ENCODE measurements at places on chromosomes 3 and 15.

- no peak for DNase-seq
Measured at GRCh38 chr3:183586477-183586876, 31.0 kb upstream of the KLHL6 start.

- no peak for DNase-seq
Measured at GRCh38 chr15:25768271-25768670, 94.9 kb downstream of the ATP10A start.

DNA sequence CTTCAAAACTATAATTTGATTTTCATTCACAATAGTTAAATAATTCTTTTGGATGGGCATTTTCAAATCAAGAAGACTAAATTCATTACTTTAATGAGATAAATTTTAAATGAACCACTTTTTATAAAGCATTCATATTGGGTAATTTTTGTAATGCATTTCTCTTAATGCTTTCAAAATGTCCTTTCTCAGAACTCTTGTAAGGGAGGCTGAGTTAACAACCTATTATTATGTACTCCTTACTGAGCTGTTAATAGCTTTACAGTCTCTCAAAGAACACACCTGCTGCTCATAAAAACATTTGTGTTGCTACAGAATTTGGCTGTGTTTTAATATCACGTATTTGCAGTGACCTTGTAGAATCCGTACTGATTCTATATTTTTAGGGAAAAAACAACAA lies 334.0 kb upstream of the ARL6 start:
- DNase-seq = no peak

DNA sequence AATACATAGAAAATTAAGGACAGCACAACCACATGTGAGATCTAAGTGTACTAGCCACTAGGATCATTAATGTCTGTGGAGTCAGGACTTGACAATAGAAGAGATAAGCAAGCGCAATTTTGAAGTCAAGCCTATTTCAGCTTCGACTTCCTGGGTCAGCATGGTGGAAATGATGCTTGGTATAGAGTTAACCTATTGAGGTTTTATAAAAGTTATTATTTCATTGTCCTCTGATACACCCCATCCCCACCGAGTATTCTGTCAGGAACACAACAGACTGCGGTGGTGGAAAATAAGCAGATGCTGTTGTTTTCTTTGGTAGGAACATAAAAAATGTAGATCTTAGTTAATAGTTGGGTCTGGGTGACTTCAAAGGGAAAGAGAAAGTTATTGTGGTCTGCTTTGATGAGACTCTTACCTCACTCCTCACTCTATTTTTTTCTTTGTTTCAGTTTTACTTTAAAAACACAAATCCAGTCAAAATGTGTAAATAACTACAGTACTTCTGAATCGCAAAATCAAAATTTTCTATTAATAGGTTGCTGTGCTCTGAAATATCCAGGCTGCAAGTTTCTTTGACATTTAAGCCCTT lies 82.1 kb downstream of the IL5RA start:
- DNase-seq = no peak

GRCh38 chr15:31151301-31152233 lies 50.0 kb upstream of the TRPM1 start:
- DNase-seq = no peak

DNA sequence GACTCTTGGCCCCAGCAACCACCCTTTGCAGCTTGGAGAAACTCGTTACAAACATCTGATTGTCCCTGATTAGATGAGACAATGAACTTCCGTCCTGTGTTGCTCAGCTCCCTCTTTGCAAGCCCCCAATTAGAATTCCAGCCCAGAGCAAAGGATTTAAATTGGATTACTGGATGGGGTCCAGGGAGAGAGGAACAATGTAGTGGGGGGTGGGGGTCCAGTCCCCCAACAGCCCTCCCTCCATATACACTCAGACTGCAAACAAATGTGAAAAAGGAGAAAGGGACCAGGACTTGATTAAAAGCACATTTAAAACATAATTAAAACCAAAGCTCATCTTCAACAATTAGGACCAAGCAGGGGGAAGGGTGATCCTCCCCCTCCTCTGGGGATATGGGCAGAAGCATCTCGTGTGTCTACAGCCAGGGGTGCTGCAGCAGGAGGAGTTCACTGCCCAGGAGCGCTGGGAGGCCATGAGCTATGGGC lies 71.7 kb upstream of the TMEM115 start:
- DNase-seq = no peak

DNA sequence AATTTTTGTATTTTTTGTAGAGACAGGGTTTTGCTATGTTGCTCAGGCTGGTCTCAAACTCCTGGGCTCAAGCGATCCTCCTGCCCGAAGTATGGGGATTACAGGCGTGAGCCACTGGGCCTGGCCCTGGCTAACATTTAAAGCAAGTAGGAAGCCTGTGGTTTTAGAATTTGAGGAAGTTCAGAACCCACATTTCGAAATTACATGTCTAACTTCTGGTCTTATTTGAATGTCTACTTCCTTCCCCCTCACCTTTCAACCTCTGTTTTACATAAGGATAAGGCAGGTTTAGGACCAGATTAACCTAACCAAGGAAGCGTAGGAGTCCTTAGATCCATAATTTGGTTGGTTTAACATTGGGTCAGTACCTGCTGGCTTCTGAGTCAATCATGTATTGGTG lies 120.5 kb upstream of the PROK2 start:
- no peak for DNase-seq

DNA sequence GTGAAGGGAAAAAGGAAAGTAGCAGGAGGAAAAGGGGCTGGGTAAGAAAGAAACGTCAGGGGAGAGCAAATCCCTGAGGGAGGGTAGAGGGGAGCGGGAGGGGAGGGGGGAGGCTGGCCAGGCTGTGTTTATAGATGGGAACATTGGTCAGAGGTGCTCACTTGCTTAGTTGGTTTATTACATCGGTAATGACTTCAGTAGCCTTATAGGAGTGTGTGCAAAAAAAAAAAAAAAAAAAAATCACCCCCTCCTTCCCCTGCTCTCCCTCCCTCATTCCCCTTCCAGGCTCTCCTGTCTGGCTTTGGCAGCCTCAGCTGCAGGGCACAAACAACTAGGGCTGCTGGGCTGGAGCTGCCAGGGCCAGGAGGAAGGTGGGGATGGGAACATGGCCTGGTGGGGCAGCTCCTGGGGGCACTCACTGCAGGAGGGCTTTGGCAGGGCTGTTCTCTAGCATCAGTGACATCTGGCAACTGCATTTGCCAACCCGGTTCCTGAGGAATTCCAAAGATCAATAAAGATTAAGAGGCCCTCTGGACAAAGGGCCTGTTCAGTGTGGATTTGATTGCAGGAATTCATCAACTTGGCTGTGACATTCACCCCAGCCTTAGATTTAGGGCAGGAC lies 334.5 kb upstream of the FRG2C start:
- DNase-seq = no peak

GRCh38 chr3:194270627-194271459 lies 80.3 kb downstream of the CPN2 start:
- no peak for DNase-seq

GRCh38 chr3:108178676-108179075 lies 43.5 kb downstream of the IFT57 start:
- no peak for DNase-seq

DNA sequence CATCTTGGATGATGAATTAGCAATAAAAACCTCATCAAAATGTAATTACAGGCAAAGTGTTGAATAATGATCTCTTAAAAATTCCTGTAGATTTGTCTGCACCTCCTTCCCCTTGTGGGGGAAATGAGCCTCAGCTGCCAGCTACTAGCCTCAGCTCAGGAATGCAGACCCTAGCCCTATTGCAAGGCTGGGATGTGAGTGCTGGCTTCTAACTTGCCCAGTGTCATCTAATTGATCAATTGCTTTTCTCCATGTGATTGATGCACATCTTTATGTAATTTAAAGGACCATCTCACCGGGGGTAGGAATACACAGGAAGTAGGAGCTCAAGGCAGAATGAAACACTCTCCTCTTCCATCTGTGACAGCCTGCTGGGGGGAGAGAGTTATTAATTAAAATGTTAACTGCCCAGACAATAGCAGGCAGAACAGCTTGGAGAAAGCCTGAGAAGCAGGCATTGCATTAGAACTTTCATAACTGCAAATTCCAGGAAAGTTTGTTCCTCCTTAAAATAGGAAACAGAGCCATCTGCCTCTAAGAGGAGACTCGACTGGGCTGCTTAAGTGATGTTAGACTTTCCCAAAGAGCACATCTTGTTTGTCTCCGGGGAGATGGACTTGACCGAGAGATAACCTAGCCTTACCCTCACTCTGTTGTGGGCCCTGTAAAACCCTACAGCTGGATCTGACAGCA lies 69.6 kb downstream of the LRTM1 start:
- DNase-seq = no peak

DNA sequence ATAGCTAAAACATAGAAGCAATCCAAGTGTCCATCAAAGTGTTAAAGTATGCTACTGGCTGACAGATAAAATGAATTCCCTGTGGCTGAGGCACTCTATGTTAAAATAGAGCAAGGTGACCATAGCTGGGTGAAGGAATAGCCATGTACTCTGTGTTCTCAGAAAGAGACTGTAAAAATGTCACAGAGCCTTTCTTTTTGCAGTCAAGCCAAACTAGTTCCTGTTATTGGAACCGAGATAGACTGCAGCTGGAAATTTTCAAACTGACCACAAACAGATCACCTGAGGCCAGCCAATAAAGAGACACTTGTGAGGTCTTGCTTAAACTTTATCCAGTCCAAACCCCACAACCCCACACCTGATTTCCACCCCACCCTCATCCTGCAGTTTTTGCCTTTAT lies 422.8 kb upstream of the NAALADL2 start:
- DNase-seq = no peak

DNA sequence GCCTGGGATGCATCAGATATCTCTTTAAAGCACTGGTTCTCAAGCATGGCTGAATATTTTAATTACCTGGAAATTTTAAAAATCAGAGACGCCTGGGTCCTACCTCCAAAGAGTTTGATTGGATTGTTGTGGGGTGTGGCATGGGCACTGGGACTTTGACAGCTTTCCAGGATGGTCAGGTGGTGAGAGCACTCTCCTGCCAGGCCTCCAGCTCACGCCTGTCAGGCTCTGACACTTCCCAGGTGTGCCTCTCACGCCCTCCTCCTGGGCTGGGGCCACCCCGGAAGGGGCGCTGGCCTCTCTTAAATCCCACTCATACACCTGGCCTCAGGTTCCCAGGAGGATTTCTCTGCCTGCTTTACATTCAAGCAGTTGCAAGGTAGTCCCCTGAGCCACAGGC lies 48.5 kb downstream of the AMOTL2 start:
- DNase-seq = no peak

DNA sequence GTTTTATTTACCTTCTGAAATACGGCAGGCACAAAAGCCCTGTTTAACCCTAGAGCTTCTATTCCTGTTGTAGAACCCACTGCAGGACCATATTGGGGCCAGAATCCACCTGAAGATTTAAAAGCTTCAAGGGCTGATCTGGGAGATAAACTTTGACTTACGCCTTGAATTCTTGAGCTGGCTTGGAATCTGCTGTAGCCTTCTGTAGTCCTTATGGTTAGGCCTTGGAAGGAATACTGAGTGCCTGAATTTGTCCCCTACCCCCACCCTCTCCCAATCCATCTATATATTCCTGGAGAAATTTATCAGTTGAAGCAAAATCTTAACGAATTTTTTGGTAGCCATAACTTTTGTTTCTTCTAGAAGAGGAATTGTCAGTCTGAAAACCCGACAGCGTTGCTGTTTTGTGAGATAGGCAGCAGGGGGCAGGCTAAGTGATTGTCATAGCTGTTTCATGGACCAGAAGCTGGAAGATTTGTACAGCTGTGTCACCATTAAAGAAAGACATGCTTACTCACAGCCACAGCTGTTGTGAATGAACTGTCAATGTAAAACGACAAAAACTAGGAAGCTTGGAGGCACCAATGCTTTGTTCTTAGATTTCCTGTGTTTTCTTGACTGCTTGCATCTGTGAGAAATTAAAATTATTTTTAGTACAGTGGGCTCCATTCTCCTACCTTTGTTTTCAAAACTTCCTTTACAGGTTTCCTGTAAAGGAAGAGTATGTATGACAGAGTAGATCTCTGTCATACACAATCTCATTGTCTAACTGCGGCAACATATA lies 12.8 kb downstream of the LXN start:
- peak; percentile 17 for DNase-seq

GRCh38 chr3:13046569-13047274 lies 26.5 kb downstream of the IQSEC1 start:
- DNase-seq = no peak

DNA sequence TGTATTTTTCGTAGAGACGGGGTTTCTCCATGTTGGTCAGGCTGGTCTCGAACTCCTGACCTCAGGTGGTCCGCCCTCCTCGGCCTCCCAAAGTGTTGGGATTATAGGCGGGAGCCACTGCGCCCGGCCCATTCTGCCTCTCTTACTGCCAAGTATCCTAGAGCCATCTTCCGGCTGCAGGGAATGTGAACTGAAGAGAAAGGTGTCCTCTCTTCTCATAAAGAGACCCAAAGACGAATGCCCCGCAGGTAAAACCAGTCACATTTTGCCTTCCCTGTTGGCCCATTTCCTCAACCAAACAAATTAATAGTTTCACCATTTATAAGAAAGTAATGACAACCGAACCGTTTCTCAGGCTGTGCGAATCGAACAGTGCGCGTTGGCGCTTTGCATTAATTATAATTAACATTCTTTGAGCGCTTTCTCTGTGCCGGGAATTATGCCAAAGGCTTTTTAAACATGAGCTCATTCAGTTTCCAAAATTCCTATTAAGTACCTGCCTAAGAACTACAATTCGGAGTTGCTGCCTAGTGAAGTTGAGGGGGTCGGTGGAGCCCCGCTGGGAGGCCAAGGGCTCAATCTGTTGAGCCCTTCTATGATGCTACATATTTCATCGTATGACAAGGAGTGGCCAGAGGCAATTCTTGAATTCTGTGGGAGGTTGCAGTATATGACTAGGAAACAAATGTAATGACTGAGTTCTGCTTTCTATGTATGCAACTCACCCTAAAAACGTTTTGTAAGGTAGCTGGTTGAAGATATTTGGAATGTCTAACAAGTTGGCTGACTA lies 819 bp upstream of the RPL24 start:
- DNase-seq = no peak

DNA sequence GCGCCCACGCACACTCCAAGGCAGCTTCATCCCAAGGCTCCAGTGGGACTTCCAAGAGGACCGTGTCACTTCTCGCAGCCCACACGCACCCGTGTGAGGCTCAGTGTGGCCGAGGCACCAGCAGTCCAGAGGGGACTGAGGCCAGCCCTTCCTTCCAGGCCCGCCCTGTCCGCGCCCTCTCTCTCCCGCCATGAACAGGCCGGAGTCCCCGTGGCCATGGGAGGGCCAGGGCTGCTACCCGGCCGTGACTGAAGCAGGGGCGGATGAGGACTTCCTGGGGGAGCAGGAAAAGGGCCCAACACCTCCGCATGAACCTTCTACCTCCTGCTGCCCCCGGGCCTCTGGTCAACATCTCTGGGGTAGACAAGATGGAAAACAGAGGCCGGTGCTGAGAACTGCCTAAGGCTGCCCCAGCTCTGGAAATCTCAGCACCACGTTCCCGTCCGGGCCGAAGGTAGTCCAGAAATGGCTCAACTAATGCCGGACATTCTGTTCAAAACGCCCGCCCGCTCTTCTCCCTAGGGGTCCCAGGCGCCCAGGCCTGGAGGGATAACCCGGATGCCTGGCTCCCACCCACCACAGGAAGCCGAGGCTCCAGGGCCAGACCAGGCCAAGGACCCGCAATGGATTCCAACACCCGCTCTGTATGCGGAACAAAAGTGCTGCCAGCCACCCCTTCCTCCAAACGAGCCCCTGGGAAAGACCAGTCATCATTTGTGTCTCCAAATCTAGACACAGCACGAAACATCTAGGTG lies 32.7 kb downstream of the TNK2 start:
- DNase-seq = no peak
